ENCODE measurements at places on chromosomes 7 and 10.

GRCh38 chr10:7403620-7404019 lies 7.2 kb downstream of the SFMBT2 start:
- no peak for DNase-seq

DNA sequence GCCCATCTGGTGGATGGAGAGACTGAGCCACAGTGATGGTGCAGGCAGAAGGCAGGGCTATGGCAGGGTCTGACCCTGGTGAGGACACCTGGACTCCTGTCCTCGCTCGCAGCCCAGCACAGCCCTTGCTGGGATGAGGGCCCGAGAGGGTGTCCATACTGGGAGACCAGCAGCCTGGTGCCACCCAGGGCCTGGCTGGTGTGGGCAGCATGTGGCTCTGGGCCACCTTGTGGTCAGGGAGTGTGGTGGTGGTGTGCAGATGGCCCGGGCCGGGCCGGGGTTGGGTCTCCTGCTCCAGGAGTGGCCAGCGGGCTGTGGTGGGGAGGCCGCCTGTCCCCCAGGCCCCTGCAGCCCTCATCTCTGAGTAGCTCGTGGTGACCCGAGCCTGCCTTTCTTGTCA lies 14.9 kb downstream of the ADCY1 start:
- no peak for DNase-seq

DNA sequence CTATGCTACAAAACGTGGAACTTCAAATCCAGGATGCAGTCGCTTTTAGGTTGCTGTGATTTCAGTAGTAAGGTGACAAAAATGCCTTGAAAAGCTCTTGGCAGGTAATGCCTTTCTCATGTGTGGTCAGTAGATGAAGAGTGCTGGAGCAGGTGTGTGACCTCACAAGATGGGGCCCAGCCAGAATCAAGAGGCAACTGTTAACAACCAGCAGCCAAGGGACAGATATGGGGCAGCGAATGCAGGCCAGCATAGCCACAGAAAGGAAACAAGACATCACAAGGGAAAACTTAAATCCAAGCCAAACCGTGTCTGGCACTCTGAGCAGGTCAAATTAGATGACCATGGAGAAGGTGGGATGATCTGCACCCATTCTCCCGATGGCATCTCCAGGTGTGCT lies 12.3 kb downstream of the HUS1 start:
- DNase-seq: no peak

- no peak for DNase-seq
These were observed 1.5 kb downstream of the PDLIM1 start for GRCh38 chr10:95289003-95289920.

DNA sequence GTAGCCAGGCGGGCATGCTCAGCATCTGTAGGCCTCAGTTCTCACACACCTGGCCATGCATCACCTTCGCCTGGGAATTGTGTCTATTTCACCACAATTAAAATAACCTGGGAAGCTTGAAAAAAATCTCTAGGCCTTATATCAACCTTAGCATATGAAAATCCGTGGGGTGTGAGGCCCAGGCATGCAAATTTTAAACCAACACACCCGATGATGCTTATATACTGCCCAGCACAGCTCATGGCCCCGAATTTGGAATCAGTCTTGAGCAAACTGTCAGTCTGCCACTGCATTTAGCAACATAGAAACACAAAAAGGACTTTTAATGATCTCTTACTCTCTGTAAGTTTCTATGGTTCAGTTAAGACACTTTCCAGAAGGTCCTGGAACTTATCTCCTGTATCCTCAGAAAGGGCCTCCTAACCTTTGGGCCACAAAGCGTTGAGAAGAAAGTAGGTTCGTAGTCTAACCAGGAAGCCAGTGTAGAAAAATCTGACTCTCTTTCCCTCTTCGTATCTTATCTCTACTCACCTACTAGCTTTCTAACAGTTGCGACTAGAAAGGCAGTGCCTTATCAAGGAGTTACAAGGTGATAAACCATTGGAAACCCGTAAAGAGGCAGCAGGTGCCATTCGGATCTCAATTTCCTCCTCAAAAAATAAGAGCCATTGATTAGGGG lies 12.0 kb upstream of the DMBT1 start:
- DNase-seq: no peak

- no peak for DNase-seq
These were observed 7.1 kb downstream of the NUDT1 start for GRCh38 chr7:2248984-2249694.

- DNase-seq: no peak
These were observed 52.0 kb downstream of the KIF5B start for GRCh38 chr10:32004161-32004591.

- no peak for DNase-seq
These were observed 217.4 kb upstream of the KLF14 start for GRCh38 chr7:130951303-130951975.

- no peak for DNase-seq
These were observed 701.3 kb downstream of the TNS3 start for GRCh38 chr7:46880508-46881196.

GRCh38 chr10:112721080-112721698 lies 228.9 kb upstream of the TCF7L2 start:
- DNase-seq: no peak

GRCh38 chr7:17312641-17313040 lies 14.2 kb downstream of the AHR start:
- DNase-seq: no peak

- no peak for DNase-seq
These were observed 42.1 kb upstream of the WIPF3 start for GRCh38 chr7:29764227-29764626.

- DNase-seq: no peak
These were observed 61.7 kb upstream of the PPIF start for GRCh38 chr10:79285315-79286197.

- no peak for DNase-seq
These were observed 26.5 kb downstream of the ASNS start for GRCh38 chr7:97845622-97846203.

GRCh38 chr10:68049289-68050078 lies 25.6 kb downstream of the HERC4 start:
- DNase-seq: no peak

Data from NCI-H1436 treated with DMSO at 0.1 percent for 48 hours (cell line).